ENCODE measurements at places on chromosomes 7 and 10. TPM values are rescaled to one million over a fixed set of nuclear protein-coding genes. Genes with fewer than 3 reads are reported as not detected.

DNA sequence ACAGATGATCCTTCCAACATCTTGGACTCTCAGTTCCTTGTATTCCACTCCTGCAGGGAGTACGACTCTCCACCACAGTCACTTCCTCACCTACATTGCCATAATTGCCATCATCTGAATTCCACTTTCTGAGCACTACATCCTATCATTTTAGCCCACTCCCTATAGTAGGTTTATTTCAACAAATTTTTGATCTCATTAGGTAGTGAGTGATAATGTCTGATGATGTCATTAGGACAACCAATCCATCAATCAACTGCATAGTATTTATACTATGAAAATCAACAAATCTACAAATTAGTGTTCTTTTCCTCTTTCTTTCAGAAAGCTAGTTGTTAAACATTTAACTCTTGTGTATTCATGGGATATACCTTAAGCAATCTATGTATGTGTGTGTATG is 13.7 kb upstream of the TRA2A start:
- H3K27ac ChIP-seq: no peak overlapping the region
- H3K4me3 ChIP-seq: no peak overlapping the region
- DNase-seq: no peak
- H3K4me1 ChIP-seq: no peaks in the 10 kb centered on the region
- no peaks in the 10 kb centered on the region for H3K27me3 ChIP-seq
- H3K36me3 ChIP-seq: no peaks in the 10 kb centered on the region

ZNF746 gene
- 19.9 TPM for total RNA-seq

DNA sequence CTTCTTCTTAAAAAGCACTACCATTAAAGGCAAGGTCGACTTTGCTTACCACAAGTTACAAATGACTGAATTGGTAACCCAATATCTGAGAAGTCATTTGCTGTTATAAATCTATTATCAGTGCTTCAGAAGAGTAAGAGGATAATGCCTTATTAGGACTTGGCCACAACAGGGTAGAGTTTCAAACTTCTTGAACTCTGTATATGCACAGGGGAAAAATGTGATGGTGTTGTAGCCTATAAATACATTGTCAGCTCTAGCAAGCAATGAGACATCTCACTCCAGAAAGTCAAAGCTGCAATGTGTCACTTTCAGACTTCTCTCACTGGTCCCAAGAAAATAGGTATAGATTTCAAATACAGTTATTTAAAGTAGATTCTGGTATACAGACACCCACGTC is 9.3 kb downstream of the TFEC start:
- DNase-seq: no peak
- H3K4me3 ChIP-seq: no peak overlapping the region
- H3K36me3 ChIP-seq: no peaks in the 10 kb centered on the region
- no peaks in the 10 kb centered on the region for H3K27me3 ChIP-seq
- H3K4me1 ChIP-seq: no peaks in the 10 kb centered on the region

GRCh38 chr7:154680894-154681659 is 321.8 kb downstream of the PAXIP1 start:
- no peak overlapping the region for H3K27ac ChIP-seq
- no peak overlapping the region for H3K4me3 ChIP-seq
- H3K4me1 ChIP-seq: no peaks in the 10 kb centered on the region
- no peaks in the 10 kb centered on the region for H3K36me3 ChIP-seq
- H3K27me3 ChIP-seq: no peaks in the 10 kb centered on the region

DNA sequence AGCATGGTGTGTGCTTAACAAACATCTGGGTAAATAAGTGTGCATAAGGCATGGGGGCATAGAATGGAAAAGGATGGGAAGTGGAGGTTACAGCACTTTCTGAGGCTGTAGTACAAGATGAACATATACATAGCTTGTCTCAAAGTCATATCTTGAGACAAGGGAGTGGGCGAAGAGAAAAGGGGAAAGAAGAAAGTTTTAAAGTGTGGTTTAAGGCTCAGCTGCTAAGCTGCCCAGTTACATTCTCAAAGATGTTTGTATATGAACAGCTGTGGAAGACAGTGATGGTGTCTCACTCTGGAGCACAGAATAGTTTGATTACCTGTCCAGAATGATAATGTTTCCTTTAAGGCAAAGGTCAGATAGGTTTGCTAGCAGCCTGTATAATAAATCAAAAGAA is 61.9 kb upstream of the LANCL2 start:
- DNase-seq: no peak
- H3K36me3 ChIP-seq: no peaks in the 10 kb centered on the region
- no peaks in the 10 kb centered on the region for H3K27me3 ChIP-seq

GRCh38 chr10:64044098-64044497 is 522.9 kb downstream of the REEP3 start:
- peaks cover 4% of the 10 kb centered on the region for H3K4me1 ChIP-seq
- no peak overlapping the region for H3K27ac ChIP-seq
- H3K27me3 ChIP-seq: no peaks in the 10 kb centered on the region
- H3K36me3 ChIP-seq: no peaks in the 10 kb centered on the region
- no peak overlapping the region for H3K4me3 ChIP-seq

GRCh38 chr7:81410471-81411117 is 359.3 kb downstream of the HGF start:
- H3K4me3 ChIP-seq: no peak overlapping the region
- H3K36me3 ChIP-seq: no peaks in the 10 kb centered on the region
- H3K27ac ChIP-seq: no peak overlapping the region
- H3K4me1 ChIP-seq: no peaks in the 10 kb centered on the region
- no peaks in the 10 kb centered on the region for H3K27me3 ChIP-seq
- no peak for DNase-seq

OTUD1 gene
- total RNA-seq: 6.9 TPM

NEUROD6 gene
- total RNA-seq: not detected

DNA sequence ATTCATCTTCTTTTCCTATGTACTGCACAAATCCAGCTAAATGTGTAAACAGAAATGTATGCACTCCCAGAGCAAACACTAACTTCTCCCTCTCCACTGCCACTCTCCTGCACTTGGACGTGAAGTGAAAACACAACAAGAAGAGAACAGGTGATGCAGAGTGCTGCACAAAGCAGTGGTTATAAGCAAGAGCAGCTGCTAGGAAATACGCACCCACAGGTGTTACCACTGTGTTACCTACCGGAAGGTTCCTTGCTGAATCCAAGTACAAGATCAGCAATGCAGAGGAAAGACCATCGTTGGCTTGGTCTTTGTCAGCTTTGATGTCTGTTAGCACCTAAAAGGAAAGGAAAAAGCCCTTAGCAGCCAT is 54.6 kb upstream of the NCAPG2 start:
- no peak overlapping the region for H3K4me3 ChIP-seq
- no peak overlapping the region for H3K27ac ChIP-seq
- DNase-seq: no peak
- H3K27me3 ChIP-seq: no peaks in the 10 kb centered on the region

GRCh38 chr10:29896053-29896452 is 163.3 kb downstream of the JCAD start:
- DNase-seq: no peak
- no peaks in the 10 kb centered on the region for H3K4me1 ChIP-seq
- H3K4me3 ChIP-seq: no peak overlapping the region
- H3K27ac ChIP-seq: no peak overlapping the region
- H3K36me3 ChIP-seq: no peaks in the 10 kb centered on the region

DNA sequence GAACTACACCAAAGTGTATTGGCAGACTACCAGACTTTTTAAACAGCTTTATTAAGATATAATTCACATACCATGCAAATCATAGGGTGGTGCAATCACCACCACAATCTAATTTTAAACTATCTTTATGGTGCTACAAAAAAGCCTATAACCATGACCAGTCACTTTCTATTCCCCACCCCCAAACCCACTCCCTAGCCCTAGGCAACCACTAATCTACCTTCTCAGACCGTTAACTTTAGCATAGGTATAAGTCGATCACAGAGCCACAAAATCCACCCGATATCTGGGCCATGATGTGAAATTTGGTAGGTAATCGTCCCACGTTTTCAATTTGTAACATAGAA is 536 bp upstream of the POM121 start:
- peaks cover 27% of the 10 kb centered on the region for H3K36me3 ChIP-seq
- H3K27me3 ChIP-seq: no peaks in the 10 kb centered on the region
- H3K4me1 ChIP-seq: peaks cover 22% of the 10 kb centered on the region
- H3K4me3 ChIP-seq: peak overlapping the region; percentile 98

CYP2C9 gene
- not detected for total RNA-seq

GRCh38 chr10:97759158-97759887 is 12.5 kb downstream of the SFRP5 start:
- DNase-seq: peak; percentile 39
- H3K36me3 ChIP-seq: peaks cover 34% of the 10 kb centered on the region
- H3K27me3 ChIP-seq: no peaks in the 10 kb centered on the region
- H3K4me1 ChIP-seq: no peaks in the 10 kb centered on the region
- H3K4me3 ChIP-seq: no peak overlapping the region

GRCh38 chr10:22655312-22655981 is 58.9 kb downstream of the PIP4K2A start:
- DNase-seq: peak; percentile 74
- peaks cover 98% of the 10 kb centered on the region for H3K4me1 ChIP-seq
- H3K36me3 ChIP-seq: no peaks in the 10 kb centered on the region
- no peaks in the 10 kb centered on the region for H3K27me3 ChIP-seq
- H3K27ac ChIP-seq: peak overlapping the region; percentile 12

SLIT1 gene
- total RNA-seq: 0.20 TPM

CYP2C18 gene
- total RNA-seq: 0.09 TPM

PNLIP gene
- not detected for total RNA-seq

FOXI2 gene
- total RNA-seq: not detected

INHBA gene
- total RNA-seq: not detected

AGR2 gene
- not detected for total RNA-seq
